Thoracic aorta (tissue), 2 donors: ENCODE measurements at places on chromosomes 12 and 14.

GRCh38 chr12:54555670-54556257, 6.4 kb downstream of the PDE1B start:
- H3K4me3 ChIP-seq: no peak overlapping the region
- no peak overlapping the region for H3K27ac ChIP-seq
- H3K4me1 ChIP-seq: peaks cover 2% of the 10 kb centered on the region
- H3K27me3 ChIP-seq: no peaks in the 10 kb centered on the region

DNA sequence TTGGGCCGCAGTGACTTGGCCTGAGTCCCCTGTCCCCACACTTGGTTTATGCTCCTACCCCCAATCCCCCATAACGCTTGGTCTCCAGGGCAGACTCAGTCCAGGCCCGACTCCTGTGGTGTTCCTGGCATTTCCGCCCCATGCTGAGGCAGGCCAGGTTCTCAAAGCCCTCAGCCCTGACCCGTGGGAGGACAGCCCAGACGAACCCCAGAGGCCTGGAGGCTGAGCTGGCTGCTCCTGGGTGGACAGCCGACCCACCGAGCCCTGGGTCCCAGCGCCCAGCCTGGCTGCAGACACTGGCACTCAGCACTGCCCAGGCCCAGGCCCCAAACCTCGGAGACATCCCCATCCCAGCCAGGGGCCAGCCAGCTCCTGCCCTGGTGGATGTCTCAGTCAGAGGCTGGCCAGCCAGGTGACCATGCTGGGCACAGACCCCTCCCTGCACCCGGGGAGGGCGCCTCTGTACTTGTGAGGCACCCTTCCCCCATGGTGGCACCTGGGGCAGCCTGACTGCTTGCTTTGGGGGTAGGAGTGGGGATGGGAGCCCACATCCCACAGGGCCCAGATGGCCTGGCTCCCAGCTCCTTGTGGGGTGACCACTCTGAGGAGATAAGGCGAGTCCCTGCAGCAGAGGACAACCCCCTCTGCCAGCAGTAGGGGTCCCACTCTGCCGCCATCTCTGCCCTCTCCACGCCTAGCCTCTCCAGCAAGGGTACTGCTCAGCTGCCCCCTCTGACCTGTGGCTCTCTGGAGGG, 1.4 kb downstream of the PLD4 start:
- DNase-seq: no peak
- no peaks in the 10 kb centered on the region for H3K36me3 ChIP-seq
- H3K27me3 ChIP-seq: no peaks in the 10 kb centered on the region
- no peaks in the 10 kb centered on the region for H3K4me1 ChIP-seq

- H3K36me3 ChIP-seq: no peaks in the 10 kb centered on the region
- DNase-seq: no peak
- H3K4me1 ChIP-seq: no peaks in the 10 kb centered on the region
- H3K4me3 ChIP-seq: no peak overlapping the region
- H3K27me3 ChIP-seq: no peaks in the 10 kb centered on the region
- no peak overlapping the region for H3K27ac ChIP-seq
These were observed 738.9 kb upstream of the USP15 start for GRCh38 chr12:61521258-61521657.

DNA sequence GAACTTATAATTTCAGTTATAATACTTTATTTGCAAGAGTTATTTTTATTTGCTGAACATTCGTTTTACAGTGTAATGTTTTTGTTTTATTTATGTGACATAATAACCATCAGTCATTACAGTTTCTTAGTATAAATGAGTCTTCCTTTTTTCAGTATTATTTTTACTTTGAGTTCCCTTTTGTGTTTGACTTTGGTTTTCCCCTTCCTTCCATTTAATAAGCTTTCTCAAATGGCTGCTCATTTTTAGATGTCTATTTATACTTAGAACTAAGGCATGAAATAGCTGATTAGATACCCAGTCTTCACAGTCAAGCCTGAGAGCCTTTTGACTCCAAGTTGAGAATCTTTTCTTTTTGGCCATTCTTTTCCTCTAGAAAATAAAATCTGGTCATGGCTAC, 404.5 kb downstream of the LRFN5 start:
- H3K27ac ChIP-seq: no peak overlapping the region
- no peaks in the 10 kb centered on the region for H3K36me3 ChIP-seq
- no peak for DNase-seq
- no peak overlapping the region for H3K4me3 ChIP-seq
- H3K27me3 ChIP-seq: no peaks in the 10 kb centered on the region
- no peaks in the 10 kb centered on the region for H3K4me1 ChIP-seq

GRCh38 chr14:104974146-104974541, 4.0 kb downstream of the AHNAK2 start:
- no peaks in the 10 kb centered on the region for H3K27me3 ChIP-seq
- H3K27ac ChIP-seq: peak overlapping the region; percentile 92
- peak overlapping the region; percentile 50 for H3K4me3 ChIP-seq
- H3K4me1 ChIP-seq: peaks cover 81% of the 10 kb centered on the region
- DNase-seq: no peak

- no peak overlapping the region for H3K27ac ChIP-seq
- DNase-seq: no peak
- H3K4me1 ChIP-seq: no peaks in the 10 kb centered on the region
- no peaks in the 10 kb centered on the region for H3K27me3 ChIP-seq
These were observed 316.7 kb upstream of the KITLG start for GRCh38 chr12:88896958-88897357.

GRCh38 chr12:3658327-3659163, 94.4 kb downstream of the CRACR2A start:
- H3K4me3 ChIP-seq: no peak overlapping the region
- H3K27me3 ChIP-seq: no peaks in the 10 kb centered on the region
- H3K36me3 ChIP-seq: no peaks in the 10 kb centered on the region
- no peak for DNase-seq

DNA sequence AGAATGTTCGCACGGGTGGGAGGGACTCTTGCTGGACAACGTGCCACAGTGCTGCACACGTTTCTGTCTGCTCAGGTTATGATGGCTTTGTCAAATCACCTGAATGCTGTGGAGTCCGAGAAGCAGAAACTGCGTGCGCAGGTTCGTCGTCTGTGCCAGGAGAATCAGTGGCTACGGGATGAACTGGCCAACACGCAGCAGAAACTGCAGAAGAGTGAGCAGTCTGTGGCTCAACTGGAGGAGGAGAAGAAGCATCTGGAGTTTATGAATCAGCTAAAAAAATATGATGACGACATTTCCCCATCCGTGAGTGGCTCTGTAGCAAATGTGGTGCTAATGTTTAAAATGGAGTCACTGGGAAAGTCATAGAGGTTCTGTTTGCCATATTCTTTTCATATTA, 28.5 kb downstream of the KLC1 start:
- no peak overlapping the region for H3K4me3 ChIP-seq
- DNase-seq: no peak
- peak overlapping the region; percentile 32 for H3K27ac ChIP-seq
- H3K36me3 ChIP-seq: peaks cover 63% of the 10 kb centered on the region
- no peaks in the 10 kb centered on the region for H3K27me3 ChIP-seq

DNA sequence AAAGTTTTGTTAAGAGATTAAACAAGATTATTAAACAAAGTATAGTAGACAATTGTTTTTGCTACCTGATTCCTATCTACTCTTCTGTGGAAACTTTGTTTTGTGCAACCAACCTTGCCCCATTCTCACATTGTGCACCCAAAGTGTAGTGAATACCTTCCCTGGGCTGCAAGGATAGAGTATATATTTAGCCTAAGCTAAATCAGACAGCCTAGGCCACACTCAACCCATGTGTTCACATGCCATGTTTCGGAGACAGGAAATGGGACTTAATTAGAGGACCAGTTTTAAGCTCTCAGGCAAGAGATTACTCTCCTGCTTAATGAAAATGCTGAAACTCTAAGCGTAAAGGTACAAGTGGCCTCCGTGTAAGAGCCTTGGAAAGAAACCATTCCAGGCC, 734.9 kb upstream of the USP15 start:
- no peak for DNase-seq
- H3K27ac ChIP-seq: no peak overlapping the region
- no peaks in the 10 kb centered on the region for H3K27me3 ChIP-seq
- no peaks in the 10 kb centered on the region for H3K36me3 ChIP-seq
- no peak overlapping the region for H3K4me3 ChIP-seq
- no peaks in the 10 kb centered on the region for H3K4me1 ChIP-seq

DNA sequence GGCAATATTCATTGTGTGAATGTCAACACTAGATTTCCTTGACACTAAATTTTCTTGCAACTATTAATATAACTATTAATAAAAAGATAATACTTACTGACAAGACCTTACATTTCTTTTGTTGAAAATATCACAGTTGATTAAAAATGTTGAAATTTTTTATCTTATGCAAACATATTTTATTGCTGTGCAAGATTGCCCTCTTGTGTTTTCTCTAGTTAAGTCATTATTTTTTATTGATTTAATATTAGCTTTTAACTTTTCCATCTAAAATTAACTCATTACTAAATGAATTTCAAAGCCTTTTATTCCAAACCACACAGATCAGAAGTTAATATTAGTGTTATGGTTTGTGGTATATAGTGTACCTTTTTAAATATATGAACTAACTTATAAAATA, 11.7 kb upstream of the NAA30 start:
- H3K27me3 ChIP-seq: no peaks in the 10 kb centered on the region
- H3K4me1 ChIP-seq: no peaks in the 10 kb centered on the region
- H3K4me3 ChIP-seq: no peak overlapping the region
- no peaks in the 10 kb centered on the region for H3K36me3 ChIP-seq

DNA sequence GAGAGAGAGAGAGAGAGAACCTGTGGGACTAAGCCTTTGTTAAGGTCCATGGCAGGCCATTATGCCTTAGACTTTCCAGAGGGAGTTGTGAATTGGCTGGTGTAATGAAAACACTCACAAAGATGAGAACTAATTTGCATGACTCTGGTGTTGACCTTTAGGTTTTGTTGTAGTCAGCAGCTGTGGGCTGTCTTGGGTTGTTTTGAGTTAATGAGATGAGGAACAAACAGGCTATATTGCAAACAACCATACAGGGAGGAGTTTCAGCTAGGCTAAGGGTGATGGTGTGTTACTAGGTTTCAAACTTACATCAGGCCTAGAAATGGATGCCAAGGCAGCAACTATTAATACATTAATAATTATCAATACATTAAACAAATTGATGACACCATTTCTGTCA, 26.3 kb downstream of the ATXN7L3B start:
- no peaks in the 10 kb centered on the region for H3K36me3 ChIP-seq
- H3K4me3 ChIP-seq: no peak overlapping the region
- H3K4me1 ChIP-seq: no peaks in the 10 kb centered on the region
- no peaks in the 10 kb centered on the region for H3K27me3 ChIP-seq
- no peak for DNase-seq

GRCh38 chr12:91307957-91308670, 125.5 kb upstream of the DCN start:
- no peaks in the 10 kb centered on the region for H3K36me3 ChIP-seq
- H3K4me3 ChIP-seq: no peak overlapping the region
- no peak for DNase-seq
- no peaks in the 10 kb centered on the region for H3K4me1 ChIP-seq
- no peaks in the 10 kb centered on the region for H3K27me3 ChIP-seq
- no peak overlapping the region for H3K27ac ChIP-seq

- H3K36me3 ChIP-seq: no peaks in the 10 kb centered on the region
- no peak overlapping the region for H3K4me3 ChIP-seq
- H3K4me1 ChIP-seq: no peaks in the 10 kb centered on the region
These were observed 115.9 kb upstream of the TBX3 start for GRCh38 chr12:114799574-114800487.

DNA sequence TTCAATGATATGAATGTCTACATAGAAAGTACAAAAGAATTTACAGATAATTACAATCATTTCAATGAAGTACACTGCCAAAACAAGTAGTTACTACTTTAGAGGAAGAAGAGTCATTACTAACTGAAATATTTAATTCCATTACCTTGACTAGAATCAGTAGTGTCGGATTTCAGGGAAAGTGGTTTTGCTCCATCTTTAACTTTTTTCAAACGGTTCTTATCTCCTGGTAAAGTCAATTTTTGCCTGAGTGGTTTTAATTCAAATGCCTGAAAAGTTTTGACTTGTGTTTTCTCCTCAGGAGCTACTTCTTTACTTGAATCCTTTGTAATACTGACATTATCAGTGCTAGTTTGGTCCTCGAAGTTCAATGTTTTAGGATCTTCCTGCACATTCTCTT, 6.9 kb downstream of the ZFC3H1 start:
- H3K27me3 ChIP-seq: no peaks in the 10 kb centered on the region
- no peak overlapping the region for H3K4me3 ChIP-seq
- H3K36me3 ChIP-seq: peaks cover 30% of the 10 kb centered on the region
- H3K27ac ChIP-seq: no peak overlapping the region
- DNase-seq: no peak

- no peaks in the 10 kb centered on the region for H3K36me3 ChIP-seq
- H3K27ac ChIP-seq: no peak overlapping the region
- H3K27me3 ChIP-seq: no peaks in the 10 kb centered on the region
- no peak for DNase-seq
These were observed 462.5 kb downstream of the NAV3 start for GRCh38 chr12:78293059-78293686.
